ENCODE measurements at places on chromosomes 4 and X.

GRCh38 chr4:140309124-140309870, 64.1 kb upstream of the SCOC start:
- DNase-seq, result no peak

DNA sequence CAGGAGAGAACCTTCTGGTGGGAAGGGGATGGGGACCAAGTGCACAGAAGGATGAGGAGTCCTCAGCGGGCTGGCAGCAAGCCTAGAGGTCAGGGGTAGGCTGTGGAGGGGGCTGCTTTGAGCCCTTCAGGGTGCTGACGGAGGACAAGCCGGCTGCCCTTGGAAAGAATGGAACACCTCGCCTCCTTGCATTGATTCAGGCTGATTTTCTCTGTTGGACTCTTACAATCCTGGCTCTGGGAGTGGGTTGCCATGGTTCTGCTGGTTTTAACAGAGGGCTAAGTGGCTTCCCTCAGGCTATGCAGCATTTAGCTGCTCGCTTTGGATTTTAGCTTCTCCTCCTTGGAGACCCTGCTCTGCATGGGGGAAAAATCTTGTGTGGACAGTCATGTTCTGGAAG, 49.4 kb upstream of the CHRNA9 start:
- no peak for DNase-seq

GRCh38 chr4:36477861-36478260, 196.4 kb downstream of the DTHD1 start:
- DNase-seq, result no peak

- DNase-seq, result no peak
These were observed 366.5 kb downstream of the ZNF674 start for GRCh38 chrX:46178763-46179162.

DNA sequence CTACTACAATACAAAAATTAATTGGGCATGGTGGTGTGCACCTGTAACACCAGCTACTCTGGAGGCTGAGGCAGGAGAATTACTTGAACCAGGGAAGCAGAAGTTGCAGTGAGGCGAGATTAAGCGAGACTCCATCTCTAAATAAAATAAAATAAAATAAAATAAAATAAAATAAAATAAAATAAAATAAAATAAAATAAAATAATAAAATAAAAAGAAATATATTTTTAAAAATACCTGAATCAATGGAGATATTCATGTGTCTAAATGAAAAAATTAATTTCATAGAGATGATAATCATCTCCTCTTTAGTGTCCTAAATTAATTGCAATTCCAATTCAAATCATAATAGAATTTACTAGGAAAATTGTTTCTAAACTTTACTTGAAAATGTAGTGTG, 406.1 kb upstream of the POU3F4 start:
- DNase-seq, result no peak

- DNase-seq, result no peak
These were observed 62.7 kb upstream of the USP9X start for GRCh38 chrX:41022566-41022965.

- DNase-seq, result no peak
These were observed 13.0 kb downstream of the EXOC1 start for GRCh38 chr4:55866290-55866907.

GRCh38 chr4:183821076-183821853, 83.8 kb upstream of the STOX2 start:
- no peak for DNase-seq

DNA sequence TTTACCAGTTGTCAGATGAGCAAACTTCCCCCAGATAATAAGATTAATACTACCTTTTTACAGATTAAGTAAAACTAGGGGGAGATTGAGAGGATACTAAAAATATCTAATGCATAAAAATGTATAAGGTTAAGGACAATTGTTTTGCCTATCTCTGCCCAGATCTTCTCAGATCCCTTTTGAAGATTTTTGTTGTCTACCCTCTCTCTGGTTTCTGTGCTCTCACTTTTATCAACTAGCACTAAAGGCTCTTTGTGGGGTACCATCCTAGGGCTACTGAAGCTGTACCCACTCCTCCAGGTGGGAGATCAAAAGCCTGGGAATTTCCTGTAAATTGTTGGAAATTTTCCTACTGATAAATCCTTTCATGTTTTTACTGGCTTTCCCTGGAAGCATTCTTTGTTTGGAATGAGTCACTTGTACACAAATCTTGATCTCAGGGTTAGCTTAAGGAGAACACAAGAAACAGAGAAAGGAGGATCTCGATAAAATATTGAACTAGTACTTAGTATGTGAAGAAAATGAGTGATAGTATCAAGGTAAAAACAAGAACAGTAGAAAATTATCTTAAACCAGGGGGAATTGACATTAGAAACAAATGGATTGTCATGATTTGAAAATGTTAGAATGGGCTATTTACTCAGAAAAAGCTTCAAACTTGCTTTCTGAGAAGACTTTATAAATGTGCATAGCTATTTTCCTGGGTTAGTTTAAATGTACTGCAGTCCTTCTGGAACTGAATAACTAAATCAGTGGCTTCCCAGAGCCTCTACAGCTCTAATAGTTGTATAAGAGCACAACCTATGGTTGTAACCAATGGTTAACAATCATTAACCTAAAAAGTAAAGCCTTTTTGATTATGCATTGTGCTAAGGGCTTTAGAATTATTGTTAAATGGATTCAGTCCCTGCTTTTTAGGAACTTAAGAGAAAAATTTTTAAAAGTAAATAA, 679.9 kb upstream of the MAGEB2 start:
- DNase-seq, result no peak

DNA sequence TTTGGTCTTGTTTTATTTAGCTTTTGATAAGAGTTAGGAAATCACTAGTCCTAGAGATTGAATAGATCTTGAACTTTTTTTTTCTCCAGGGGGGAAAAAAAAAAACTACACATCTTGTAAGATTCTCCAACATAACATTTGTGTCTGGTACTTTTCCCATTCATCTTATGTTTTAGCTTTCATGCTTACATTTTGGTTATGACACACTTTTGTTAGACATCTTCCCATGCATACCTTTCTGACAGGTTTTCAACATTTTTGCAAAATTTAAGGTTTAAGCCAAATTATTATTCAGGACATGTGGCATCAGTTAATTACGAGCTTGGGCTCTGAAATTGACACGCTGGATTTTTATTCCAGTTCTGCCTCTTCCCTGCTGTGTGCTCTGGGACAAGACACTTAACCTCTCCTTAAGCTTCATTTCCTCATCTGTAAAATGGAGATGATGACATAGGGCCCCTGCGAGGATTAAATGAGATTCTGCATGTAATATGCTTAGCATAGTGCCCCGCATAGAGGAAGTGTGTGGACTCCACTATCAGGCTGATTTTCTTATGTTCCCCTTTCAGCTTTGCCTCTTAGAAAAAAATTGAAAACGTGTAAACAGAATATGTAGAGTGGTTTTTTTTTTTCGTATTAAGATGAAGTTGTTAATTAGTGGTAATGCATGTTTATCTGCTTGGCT, 5.3 kb downstream of the KIT start:
- DNase-seq, result no peak

DNA sequence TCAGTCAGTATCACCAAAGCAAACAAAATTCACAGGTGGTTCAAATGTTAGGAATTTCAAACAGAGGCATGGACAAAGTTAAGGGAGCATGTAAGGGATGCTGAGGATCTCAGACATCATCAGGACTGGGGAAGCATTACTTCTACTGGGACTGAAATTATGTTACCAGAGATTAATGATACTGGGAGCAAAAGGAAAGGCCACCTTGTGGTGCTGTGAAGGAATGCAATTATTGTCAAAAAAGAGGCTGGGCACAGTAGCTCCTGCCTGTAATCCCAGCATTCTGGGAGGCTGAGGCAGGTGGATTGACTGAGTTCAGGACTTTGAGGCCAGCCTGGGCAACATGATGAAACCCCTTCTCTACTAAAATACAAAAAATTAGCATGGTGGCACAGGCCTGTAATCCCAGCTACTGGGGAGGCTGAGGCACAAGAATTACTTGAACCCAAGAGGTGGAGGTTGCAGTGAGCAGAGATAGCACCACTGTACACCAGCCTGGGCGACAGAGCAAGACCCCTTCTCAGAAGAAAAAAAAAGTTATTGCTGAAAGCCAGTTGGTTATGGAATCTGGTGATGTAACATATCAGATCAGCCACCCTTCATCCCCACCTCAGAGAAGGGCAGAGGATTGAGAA, 954.3 kb downstream of the PCDH7 start:
- DNase-seq, result no peak

DNA sequence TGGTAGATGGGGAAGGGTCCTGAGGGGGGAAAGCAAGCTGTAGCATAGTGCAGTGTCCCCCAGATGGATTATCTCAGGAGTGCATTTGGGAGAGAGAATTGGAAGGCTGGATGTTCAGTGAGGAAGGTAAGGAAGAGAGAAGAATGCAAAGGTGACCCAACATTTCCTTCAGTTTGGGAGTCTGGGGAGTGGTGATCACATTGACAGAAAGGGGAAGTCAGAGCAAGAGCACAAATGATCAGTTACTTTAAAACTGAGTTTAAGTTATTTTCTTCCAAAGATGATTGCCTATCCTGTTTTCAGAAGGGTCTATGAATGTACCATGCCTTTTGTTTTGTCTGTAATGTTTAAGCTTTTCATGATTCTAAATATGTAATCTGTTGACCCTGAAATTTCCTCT, 47.6 kb downstream of the ARHGAP10 start:
- DNase-seq, result no peak

GRCh38 chr4:169818063-169818679, 60.4 kb upstream of the HPF1 start:
- DNase-seq, result no peak

DNA sequence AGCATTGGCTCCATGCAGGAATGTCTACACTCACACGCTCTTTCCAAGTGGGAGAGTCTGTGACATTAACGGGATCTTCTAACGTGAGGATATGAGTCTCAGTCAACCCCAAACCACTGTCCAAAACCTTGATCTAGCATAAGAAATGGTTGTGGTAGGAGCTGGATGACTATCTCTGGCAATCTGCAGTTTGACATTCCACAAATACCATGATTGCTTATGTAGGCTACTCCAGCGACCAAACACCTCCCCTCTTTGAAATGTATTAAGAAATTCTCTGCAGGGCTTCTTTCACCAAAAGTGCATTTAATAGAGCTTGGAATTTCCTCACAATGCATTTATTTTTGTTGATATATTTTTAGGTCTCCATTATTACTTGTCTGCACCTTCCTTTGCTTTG, 14.1 kb upstream of the STX18 start:
- DNase-seq, result no peak

- DNase-seq, result no peak
These were observed 88.9 kb upstream of the MAGEE2 start for GRCh38 chrX:75873993-75874392.

DNA sequence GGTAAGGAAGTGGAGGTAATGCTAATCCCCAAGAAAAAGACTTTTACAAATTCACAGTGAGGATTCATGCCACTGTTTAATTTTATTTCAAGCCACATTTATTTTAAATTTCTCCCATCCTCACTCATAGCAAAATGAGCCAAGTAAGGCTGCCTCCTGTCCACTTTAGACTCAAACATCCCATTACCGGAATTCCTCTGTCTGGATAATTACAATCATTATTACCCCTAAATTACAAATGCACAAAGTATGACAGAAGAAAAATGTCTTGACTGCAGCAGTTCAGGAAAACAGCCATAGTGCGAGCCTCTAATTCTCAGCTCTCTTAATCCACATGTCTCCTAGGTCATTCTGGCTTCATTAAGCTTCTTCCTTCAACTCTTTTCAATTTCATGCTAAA, 57.0 kb downstream of the MAPK10 start:
- no peak for DNase-seq

DNA sequence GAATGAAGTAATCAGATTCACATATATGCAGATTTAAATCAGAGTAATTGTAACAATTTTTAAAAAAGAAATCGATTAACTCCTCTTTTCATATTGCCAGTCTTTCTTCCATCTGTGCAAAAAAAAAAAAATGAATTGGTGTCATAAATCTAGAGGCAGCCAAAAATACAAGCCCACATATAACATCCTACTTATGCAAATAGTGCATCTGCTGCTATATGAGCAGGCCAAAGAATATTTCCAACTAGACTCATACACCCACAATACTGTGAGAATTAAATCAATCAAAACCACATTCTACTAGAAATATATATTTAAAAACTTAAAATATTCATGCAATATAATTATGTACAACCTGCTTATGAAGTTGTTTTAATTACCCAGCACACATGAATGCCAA, 298.1 kb upstream of the TRAM1L1 start:
- no peak for DNase-seq

GRCh38 chr4:54526560-54526959, 131.2 kb upstream of the KIT start:
- no peak for DNase-seq

GRCh38 chr4:121217351-121217750, 53.2 kb upstream of the TNIP3 start:
- no peak for DNase-seq

DNA sequence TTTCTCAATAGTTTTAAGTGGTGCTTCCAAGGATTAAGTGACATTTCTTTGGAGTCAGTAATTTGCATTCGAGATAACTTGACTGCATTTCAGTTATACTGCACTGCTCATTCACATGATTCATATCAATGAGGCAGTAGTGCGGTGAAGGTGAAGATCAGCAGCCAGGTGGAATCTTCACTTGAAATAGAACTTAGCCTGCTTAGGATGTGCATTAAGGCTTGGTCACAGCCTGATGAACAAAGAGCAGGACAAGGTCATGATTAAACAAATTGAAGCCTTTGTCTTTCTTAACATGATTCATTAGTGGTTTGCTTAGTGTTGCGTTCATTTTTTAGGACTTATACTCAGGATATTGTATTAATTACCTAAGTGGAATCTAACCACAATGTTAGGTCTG, 212.1 kb upstream of the GALNTL6 start:
- no peak for DNase-seq

- DNase-seq, result no peak
These were observed 108.3 kb downstream of the NLGN4X start for GRCh38 chrX:6120329-6120728.

DNA sequence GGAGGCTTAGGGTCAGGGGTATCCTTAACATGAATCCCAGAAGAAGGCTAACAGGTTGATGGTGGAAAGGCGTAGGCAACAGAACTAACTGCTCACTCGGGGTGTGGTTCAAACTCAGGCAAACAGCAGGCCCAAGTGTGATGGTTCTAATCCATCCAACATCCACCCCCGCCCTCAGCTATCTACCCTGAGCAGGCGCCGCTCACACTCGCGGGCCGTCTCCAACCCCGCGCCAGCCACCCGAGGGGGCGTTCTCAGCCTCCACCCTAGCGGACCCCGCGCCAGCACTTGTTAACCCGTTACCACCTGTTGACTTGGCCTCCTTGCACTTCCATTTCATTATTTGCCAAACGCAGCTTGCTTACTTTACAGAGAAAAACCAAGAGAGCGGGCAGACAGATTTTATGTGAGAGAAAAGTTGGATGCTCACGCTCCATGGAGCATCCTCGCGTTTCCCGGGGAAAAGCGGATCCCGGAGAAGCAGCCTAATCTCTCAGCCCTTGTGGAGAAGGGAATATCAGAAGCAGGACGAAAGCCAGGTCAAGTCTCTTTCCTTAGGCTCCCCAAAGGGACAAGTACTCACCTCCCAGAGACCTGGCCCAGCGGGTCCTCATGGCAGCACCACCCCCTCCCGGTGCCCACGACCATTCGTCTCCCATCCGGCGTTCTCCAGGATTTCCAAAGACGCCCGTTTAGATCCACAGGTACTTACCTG, 773 bp downstream of the SNCA start:
- DNase-seq, result no peak

Measured in stimulated activated CD8-positive, alpha-beta memory T cell treated with anti-CD3 and anti-CD28 coated beads, Interleukin-4, amount 100 ng/mL, for 1 hour (primary cell).